ENCODE measurements at places on chromosomes 11 and 22.

DNA sequence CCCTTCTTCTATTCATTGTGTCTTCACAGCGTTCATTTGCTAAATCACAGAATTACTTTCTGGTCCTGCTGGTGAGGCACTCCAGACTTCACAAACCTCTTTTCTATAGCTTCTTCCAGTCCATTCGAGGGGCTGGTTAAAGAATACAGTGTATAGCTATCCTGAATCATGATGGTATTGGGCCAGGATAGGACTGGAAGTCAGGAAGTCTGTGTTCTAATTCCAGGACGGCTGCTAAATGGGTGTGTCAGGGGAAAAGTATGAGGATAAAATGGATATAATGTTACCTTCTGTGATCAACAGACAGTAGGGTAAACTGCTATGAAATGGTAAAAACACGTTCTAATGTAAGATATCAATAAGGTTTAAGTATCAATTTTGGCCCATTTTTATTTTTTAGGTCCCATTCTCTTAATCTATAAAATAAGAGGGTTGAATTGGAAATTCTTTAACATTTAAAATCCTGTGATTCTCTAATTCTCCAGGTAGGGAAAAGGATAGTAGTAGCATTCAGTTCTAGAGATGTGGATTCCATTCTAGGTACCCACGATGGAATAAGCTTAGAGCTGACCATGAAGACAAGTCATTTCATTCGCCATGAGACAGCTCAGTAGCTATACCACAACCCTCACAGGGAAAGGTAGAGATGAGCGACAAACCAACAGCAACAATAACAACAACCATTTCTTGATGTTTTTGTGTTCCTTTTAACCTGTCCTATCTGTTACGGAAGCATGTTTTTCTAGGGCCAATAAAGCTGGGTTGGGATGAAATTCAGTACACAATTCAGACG is 96.1 kb downstream of the SLC1A2 start:
- DNase-seq: no peak

- no peak for DNase-seq
Observed at GRCh38 chr22:24357547-24357946, 69.9 kb upstream of the ADORA2A start.

GRCh38 chr11:119339589-119340334 is 921 bp downstream of the C1QTNF5 start:
- DNase-seq: no peak

DNA sequence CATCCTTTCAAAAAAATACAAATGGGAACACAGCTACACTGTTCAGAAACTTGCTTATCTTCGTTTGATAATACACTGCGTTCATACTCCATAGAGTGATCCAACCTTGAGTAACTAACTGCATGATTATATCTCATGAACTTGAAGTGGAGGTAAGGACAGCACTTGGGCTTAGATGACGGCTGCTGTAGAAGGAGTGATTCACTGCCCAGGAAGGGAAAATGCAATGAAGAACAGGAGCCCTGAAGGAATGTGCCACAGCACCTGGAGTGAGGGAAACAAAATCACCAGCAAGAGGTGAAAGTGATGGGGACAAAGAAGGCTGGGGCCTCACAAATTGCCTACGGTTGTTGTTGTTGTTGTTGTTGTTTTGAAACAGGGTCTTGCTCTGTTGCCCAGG is 44.1 kb upstream of the SC5D start:
- DNase-seq: no peak

- no peak for DNase-seq
Observed at GRCh38 chr11:122494221-122494620, 161.3 kb upstream of the UBASH3B start.

GRCh38 chr22:40345271-40345670 is 1.0 kb upstream of the ADSL start:
- no peak for DNase-seq

DNA sequence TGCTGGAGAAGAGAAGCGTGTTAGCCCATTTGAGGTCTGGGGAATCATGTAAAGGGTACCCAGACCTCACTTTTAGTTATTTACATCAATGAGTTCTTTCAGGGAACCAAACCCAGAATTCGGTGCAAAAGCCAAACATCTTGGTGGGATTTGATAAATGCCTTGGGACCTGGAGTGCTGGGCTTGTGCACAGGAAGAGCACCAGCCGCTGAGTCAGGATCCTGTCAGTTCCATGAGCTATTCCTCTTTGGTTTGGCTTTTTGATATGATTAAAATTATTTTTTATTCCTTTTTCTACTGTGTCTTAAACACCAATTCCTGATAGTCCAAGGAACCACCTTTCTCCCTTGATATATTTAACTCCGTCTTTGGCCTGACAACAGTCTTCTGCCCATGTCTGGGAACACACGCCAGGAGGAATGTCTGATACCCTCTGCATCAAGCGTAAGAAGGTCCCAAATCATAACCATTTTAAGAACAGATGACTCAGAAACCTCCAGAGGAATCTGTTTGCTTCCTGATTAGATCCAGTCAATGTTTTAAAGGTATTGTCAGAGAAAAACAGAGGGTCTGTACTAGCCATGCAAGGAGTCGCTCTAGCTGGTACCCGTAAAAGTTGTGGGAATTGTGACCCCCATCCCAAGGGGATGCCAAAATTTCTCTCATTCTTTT is 65.2 kb downstream of the ALX4 start:
- DNase-seq: no peak

DNA sequence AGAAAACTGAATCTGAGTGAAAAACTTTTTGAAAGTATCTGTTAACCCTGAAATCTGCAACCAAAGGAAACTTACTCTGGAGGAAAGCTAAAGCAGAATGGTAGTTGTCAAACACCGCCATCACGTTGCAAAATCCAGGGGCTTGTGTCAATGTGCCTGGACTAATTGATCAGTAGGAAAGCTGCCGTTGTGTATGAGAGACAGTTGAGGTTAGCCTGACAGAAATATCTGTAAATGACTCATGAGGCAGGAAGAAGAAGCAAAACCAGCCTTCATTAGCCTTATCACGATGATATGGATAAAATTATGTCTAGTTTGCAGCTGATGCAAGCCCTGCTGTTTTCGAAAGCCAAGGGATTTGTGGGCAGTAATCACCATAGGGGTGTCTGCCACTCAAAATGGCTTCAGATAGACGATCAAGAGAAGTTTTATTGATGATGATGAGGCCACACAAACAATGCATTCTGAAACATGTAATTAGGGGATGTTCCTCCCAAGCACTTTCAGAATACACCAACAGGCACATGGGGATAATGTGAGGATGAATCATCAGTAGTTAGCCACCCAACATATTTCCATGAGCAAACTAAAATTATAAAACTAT is 8.9 kb downstream of the SCGB1A1 start:
- no peak for DNase-seq

All from stimulated activated CD8-positive, alpha-beta memory T cell treated with anti-CD3 and anti-CD28 coated beads, Interleukin-7, amount 100 ng/mL, for 4 hours (primary cell).